ENCODE measurements at places on chromosomes 1 and 21.

GRCh38 chr1:183807549-183808168 lies 2.7 kb downstream of the RGL1 start:
- peak; percentile 72 for DNase-seq

DNA sequence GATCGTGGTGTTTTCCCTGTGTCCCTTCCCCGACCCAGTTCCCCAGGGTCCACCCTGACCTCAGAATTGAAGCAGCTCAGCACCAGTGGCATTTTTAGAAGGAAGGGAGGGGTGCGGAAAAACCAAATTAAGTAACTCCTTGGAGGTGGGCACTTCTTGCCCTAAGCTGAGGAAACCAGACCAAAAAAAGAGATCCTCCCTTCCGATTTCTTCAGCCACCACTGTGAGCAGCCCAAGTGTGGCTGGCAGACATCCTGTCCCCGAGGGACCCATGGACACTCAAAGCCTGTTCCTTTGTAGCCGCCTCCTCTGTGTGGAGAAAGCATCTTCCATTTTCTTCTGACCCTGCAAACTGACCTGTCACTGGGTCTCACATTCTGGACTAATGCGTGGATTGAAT lies 31.3 kb downstream of the KIRREL1 start:
- no peak for DNase-seq

- no peak for DNase-seq
These were observed 127.5 kb upstream of the SOD1 start for GRCh38 chr21:31531967-31532366.

DNA sequence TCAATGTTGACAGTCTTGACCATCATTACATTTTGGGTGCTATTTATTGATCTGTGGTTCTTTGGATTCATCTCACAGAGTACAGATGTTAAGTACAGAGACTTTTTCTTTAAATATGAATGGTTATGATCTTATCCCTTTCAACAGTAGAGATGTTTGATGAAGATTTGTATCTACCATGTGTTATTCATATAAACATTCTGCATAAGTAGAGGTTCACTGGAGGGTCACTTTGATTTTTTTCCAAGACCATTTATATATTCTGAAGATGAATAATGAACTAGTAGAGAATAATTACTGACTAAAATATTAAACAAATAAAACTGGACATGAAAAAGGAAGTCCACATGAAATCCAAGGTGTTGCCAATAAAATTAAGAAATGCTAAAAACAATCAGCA lies 28.6 kb upstream of the HUNK start:
- DNase-seq = no peak

DNA sequence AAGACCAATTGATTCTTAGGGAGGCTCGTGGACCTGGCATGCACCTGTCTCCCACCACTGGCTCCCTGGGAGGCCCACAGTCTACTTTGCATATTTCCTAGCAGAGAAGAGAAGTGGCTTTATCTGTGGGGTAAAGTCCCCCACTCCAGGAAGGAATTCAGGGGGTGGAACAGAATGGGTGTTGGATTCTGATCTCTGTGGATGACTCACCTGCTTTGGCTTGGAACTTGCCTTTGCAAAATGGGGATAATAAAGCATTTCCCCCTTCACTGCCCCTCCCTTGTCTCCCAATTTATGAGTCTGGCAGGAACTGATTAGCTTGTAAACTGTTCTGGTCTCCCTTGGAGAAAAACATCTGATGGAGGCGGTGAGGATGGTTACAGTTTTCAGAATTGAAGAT lies 21.2 kb upstream of the OTUD3 start:
- peak; percentile 9 for DNase-seq

Measured in fibroblast of skin of scalp (primary cell).